ENCODE measurements at places on chromosomes 11 and 22. TPM values are rescaled to one million over a fixed set of nuclear protein-coding genes. Genes with fewer than 3 reads are reported as not detected.

Gene ZBTB44
- total RNA-seq, result 13.0 TPM

Gene C11orf97
- not detected for total RNA-seq

Gene RNF121
- total RNA-seq, result 14.4 TPM

Gene OR52A1
- total RNA-seq, result not detected

Gene RIMBP3B
- total RNA-seq, result not detected

Gene CPT1A
- 9.9 TPM for total RNA-seq

Data from hair follicular keratinocyte (primary cell).